ENCODE measurements at places on chromosomes 4 and X.

GRCh38 chr4:7150036-7150635 is 42.2 kb upstream of the SORCS2 start:
- no peak for DNase-seq

- DNase-seq: peak; percentile 7
Measured at GRCh38 chr4:75995727-75996126, 5.0 kb upstream of the SDAD1 start.

DNA sequence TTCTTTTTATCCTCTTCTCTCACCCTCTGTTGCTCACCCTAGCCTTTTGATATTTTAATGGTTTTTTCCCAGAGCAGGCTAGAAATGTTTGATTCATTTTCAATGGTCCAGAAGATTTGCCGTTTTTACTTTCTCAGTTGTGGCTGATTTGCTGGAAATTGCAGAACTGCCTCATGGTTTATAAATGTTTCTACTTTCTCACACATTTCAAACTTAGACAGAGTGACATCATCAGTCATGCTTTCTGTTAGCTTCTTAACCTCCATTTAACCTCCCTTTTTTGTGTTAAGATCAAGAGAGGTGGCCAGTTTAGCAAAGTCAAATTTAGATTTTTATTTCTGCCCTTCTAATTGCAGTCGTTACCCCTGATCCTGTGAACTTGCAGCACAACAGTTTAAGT is 8.7 kb downstream of the RXFP1 start:
- no peak for DNase-seq

DNA sequence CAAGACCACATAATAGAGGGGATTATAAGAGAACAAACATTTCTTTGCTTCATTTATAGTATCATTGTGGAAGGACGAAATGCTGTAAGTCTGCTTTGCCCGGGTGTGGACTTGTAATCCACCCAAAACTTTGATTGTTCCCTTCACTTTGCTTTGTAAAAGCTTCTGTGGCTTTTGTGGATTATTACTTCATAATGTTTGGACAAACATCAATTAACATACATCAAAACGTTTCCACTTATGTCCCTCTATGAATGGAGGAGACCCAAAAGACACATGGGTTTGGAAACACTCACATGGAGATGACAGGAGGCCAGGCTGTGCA is 415.4 kb downstream of the SPRY1 start:
- no peak for DNase-seq

DNA sequence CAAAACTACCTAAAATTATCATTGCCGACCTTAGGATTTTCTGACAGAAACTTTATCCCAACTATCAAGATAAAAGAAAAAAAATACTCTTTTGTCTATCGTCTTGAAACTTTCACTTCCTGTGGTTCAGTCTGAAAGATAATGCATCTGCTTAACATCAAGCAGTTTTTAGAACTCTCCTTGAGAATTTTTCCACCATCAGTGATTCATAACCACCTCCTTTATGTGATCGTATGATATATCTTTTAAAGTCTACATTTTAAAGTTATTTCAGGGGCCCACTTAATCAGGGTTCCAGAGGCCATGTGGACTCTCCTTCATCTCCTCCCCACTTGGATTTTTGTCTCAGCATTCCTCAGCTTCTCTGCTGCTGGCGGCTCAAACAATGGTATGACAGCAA is 272.8 kb upstream of the TENM3 start:
- DNase-seq: no peak

DNA sequence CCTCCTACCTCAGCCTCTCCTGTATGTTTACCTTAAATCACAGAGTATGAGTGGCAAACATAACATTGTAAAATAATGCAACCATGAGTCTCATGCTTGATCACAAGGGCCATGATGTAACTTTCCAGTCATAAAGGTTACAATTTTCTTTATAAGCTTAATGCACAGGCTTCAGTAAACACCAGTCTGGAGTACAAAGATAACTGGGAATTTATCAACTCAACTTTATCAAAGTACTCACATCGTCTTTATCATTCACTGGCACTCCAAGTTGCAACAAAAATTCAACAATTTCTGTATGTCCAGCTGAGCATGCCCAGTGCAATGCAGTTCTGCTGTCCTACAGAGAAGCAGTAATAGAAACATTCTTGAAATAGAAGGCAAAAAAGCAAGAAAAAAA is 2.8 kb downstream of the PSMD10 start:
- no peak for DNase-seq

- no peak for DNase-seq
Measured at GRCh38 chr4:187780070-187780469, 215.5 kb upstream of the ZFP42 start.

GRCh38 chr4:153326513-153326912 is 18.0 kb upstream of the MND1 start:
- DNase-seq: no peak

- no peak for DNase-seq
Measured at GRCh38 chr4:152512483-152512882, 23.4 kb downstream of the FBXW7 start.

DNA sequence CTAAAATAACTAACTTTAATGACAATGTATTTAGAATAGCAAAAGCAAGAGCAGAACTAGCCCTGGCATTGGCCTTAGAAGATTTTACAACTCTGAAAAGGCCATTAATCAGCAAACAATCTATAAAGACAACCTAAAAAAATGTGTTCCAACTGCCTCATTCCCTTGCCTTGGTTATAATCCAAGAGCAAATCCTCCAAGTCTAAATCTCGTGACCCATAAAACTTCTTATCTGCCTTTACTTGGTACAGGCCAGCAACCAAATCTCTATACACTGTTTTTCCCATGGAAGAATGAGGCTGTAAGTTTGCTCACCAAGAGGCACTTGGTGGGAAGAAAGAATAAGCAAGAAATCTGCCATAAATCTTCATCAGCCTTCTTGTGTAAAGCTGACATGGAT is 175.3 kb upstream of the MID1 start:
- no peak for DNase-seq

GRCh38 chr4:52510939-52511565 is 148.0 kb downstream of the USP46 start:
- no peak for DNase-seq

GRCh38 chr4:7753931-7754465 is 185.7 kb downstream of the AFAP1 start:
- DNase-seq: no peak

DNA sequence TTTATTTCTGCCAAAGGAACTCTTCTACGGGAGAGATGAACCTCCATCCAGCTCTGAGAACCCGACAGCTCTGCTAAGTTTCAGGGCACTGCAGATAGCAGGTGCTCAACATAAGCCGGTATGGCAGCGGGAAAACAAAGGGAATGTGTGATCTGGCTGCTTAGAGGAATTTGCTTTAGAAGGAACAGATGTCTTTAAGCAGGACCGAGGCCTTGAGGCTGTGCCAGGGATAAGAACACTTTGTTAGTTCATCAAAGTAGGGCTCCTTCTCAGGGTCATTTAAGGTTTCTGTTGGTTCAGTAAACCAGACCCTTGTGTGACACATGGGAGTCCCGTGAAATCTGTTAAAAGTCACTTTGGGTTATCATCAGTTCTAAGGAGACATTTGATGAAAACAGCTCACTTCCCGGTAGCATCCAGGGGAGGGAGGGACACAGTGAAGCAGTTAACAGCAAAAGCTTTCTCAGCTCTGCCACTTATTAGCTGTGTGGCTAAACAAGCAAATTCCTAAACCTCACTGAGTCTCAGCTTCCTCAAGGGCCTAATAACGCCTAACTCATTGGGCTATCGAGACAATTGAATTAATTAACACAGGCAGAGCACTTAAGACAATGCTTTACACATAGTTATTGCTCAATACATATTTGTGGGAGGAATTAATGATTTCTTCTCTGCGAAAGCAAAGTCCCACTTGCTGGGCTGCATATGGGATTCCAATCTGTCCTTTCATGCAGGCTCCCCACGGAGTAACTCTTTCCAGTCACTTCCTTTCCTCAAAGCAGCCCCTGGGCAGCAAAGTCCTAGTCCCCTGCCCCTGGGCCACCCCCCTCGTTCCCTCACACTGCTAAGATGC is 2.9 kb upstream of the FTSJ1 start:
- DNase-seq: no peak

DNA sequence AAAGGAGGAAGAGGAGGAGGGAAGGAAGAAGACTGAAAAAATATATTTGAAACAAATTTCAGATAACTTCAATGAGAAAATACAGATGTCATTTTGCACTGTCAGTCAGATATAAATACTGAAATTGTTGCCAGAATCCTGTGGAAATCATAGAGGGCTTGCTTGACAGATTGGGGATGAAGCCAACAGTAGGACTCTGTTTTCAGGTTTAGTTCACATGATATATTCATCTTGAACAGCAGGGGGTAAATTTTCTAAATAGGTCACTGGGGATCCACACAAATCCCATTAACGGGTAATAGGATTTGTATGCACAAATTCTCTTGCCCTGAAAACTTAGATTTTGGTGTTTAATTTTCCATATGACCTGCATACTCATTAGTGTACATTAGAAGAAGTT is 103.3 kb upstream of the PCDH18 start:
- DNase-seq: no peak

DNA sequence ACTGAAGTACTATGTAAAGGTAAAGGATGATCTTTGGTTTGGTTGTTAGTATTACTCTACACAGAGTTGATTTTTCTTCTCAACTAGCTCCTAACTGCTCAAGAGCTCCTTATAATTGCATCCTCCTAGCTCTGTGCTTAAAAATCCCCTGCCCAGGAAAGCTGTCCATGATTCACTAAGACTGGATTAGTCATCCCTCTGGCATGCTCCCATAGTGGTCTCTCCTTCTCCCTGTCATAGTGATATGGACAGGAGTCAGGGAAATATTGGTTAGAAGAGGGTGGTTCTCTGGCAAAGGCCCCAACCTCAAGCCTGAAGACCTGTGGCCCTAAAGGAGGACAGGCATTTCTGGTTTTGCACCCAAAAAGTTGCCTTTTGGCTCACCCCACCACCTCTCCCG is 242.3 kb upstream of the KCNIP4 start:
- DNase-seq: no peak

DNA sequence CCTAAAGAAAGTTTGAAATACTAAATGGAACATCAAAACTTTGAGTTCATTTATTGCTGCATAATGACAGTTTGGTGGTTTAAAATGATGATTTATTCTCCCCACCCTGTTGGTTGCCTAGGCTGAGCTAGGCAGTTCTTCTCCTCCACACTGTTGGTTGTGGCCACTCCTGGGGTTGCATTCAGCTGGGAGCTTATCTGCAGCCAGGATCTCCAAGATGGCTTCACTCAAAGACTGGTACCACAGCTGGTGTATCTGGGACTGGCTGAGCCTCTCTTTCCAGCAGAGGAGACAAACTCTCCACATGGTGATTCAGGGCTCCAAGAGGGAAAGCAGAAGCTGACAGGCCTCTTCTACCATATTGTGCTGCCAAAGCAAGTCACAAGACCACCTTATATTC is 33.1 kb downstream of the MSL3 start:
- DNase-seq: no peak

GRCh38 chrX:153972368-153973126 is at the start of gene TMEM187:
TSS of gene TMEM187 (plus strand) at chrX:153972754. CDS start at chrX:153982063, 9,309 bp downstream.
- DNase-seq: peak; percentile 88

DNA sequence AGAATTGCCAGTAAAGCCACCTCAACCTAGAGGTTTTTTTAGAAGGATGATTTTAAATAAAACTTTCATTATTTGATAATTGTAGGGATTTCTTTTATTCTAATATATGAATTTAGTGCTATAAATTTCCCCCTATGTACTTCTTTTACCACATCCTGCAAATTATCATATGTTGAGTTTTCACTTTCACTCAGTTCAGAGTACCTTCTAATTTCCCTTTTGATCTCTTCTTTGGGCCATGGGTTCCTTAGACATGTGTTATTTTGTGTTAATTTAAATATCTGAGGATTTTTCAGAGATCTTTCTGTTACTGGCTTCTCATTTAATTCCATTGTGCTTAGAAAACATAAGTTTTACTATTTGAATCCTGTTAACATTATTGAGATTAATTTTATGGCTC is 6.1 kb downstream of the BEX2 start:
- DNase-seq: no peak

GRCh38 chrX:24491741-24492140 is 26.7 kb downstream of the PDK3 start:
- no peak for DNase-seq

GRCh38 chrX:649166-649565 is 18.6 kb downstream of the SHOX start:
- DNase-seq: no peak

GRCh38 chrX:15781961-15782699 is 8.2 kb upstream of the ZRSR2 start:
- peak; percentile 14 for DNase-seq

GRCh38 chr4:47075262-47075661 is 43.9 kb downstream of the GABRB1 start:
- DNase-seq: no peak

GRCh38 chrX:148914783-148915182 is 414.4 kb downstream of the AFF2 start:
- no peak for DNase-seq

- no peak for DNase-seq
Measured at GRCh38 chr4:72312032-72312650, 256.9 kb downstream of the ADAMTS3 start.

DNA sequence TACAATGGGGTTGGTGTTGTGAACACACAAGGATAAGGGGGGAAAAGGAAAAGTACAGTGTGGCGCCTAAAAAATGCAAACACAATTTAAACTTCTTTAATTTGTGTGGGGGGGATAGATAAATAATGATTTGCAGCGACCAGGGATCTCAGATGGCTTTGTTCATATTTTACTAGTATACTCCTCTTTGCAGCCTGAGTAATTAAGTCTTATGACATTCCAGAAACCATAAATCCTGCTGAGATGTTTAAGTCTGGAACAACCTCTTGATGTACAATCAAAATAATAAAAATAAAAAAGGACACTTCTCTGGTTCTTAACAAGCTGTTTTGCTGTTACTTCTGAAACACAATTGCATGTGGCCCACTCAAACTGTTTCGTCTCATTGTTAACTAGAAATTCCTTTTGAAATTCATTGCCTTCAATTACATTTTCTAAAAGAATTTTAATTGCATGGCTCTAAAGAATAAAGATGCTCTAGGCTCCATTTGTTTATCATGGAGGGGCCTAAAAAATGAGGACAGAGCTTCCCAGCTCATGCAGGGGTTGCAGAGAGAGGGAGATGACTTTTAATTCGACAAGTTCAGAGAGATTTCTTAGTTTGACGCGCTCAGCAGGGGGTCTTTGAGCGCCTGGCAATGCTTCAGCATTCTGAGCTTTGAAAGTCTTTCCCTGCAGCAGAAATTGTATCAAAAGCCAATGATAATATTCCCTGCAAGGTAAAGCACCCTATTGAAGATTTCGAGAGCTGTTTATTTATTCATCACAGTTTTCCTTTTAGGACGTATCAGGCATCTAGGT is 892.4 kb upstream of the TENM3 start:
- no peak for DNase-seq

Data from stimulated activated CD4-positive, alpha-beta T cell treated with anti-CD3 and anti-CD28 coated beads, Interleukin-4, amount 100 ng/mL, for 24 hours (primary cell).